NCI-H1092 treated with DMSO at 0.1 percent for 48 hours (cell line): ENCODE measurements at places on chromosomes 2 and 18.

GRCh38 chr2:239249776-239250175 is 151.0 kb downstream of the HDAC4 start:
- no peak for DNase-seq

- no peak for DNase-seq
Observed at GRCh38 chr2:136255648-136256461, 137.9 kb upstream of the CXCR4 start.

GRCh38 chr2:20294231-20294630 is 56.4 kb downstream of the PUM2 start:
- DNase-seq: no peak

DNA sequence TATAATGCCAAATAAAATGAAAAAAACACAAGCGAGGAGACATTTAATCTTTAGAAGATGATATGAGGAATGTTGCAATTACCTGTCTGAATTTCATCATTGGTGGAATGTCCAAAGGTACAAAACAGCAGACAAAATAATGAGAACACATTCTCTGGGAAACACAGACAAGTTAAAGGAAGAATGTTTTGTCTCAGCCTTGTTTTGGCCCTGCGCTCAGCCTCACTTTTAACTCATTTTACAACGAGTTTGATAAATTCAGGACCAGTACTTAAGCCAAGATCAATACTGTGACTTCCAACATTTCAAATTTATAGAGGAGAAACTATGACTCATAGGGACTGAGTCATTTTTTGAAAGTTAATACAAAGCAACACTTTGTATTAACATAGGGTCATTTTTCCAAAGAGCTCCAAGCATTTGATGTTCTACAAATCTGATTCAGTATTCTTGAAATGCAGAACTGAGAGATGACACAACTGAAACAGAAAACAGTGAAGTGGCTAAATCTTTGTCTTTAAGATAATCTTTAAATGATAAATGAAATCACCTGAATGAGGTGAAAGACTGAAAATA is 833.2 kb upstream of the CHAC2 start:
- DNase-seq: no peak

GRCh38 chr2:6877402-6878304 is at the start of gene RSAD2:
TSS of gene RSAD2 (plus strand) at chr2:6877777. CDS start at chr2:6877801, 24 bp downstream.
- DNase-seq: peak; percentile 34

DNA sequence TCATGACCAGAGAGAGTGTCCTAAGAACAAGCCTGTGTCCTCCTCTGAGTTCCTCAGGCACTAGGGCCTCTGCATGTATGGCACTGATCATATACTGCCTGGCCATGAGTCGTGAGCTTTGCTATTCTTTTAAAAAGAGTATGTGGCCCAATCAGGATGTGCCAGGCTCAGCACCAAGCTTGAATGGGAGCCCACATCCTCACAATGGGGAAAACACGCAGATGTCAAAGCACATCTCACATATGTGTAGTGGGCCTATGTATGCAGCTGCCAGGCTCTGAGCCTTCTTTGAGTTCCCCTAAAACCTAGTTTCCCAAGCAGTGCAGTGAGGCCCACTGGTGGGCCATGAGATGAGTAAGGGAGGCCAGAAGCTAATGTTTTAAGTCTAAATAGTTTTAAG is 69.9 kb upstream of the SLC1A4 start:
- no peak for DNase-seq

DNA sequence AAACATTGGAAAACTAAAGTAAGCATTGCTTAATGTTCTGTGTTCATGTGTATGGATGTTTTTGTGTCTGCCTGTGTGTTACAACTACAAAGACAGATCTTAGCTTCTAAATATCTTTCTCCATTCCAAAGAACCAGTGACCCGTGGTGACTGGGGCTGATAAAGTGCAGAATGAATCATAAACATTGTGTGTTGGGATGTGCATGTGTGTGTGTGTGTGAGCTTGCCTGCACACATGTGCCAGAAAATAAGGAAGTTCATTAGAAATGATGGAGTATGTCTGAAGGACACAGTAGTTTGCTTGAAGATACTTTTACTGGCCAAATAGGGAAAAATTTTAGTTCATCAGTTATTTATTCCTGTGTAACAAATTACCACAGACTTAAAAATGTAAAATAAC is 756.6 kb upstream of the CELF4 start:
- DNase-seq: no peak

GRCh38 chr18:46009125-46009840 is 42.2 kb upstream of the EPG5 start:
- no peak for DNase-seq

DNA sequence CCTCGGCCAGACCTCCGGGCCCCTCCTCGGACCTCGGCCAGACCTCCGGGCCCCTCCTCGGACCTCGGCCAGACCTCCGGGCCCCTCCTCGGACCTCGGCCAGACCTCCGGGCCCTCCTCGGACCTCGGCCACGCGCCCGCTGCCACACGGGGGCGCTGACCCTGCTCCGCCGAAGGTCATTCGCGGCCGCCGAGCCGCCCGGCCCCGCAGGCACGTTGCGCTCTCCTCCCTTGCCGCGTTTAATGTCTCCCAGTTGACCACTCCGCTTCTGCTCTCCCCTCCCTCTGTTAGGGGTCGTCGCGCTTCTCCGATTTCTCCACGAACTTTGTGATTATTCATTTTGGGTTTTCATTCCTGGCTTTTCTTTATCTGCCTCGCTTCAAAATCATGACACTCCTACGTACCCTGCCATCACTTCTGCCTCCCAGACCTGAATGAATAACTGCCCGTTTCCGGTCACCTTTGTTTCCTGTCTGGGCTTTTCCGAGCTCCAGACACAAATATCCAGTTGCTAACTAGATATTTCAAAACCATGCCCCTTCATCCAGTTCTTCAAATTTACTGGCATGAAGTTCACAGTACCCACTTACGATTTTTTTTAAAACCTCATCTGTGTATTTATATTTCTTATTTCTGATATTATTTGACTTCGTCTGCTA is 14.8 kb upstream of the COLEC12 start:
- DNase-seq: no peak

GRCh38 chr18:45958730-45959129 is 8.4 kb downstream of the EPG5 start:
- no peak for DNase-seq

GRCh38 chr2:146363731-146364130 is 1481.1 kb upstream of the ACVR2A start:
- DNase-seq: no peak

GRCh38 chr2:144151851-144152250 is 368.1 kb downstream of the ZEB2 start:
- no peak for DNase-seq

DNA sequence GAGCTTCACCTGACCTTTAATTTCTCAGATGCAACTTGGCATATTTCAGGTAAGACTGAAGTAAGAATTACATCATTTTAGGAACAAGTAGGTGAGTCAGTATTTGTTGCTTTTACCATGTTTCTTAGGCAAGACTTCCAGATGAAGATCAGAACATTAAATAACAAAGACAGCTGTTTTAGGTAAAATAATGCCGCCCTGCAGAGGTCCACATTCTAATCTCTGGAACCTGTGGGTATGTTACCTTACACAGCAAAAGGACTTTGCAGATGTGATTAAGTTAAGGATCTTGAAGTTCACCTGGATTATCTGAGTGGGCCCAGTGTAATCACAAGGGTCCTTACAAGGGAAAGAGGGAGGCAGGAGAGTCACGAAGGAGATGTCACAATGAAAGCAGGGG is 39.3 kb downstream of the ICOS start:
- DNase-seq: no peak

DNA sequence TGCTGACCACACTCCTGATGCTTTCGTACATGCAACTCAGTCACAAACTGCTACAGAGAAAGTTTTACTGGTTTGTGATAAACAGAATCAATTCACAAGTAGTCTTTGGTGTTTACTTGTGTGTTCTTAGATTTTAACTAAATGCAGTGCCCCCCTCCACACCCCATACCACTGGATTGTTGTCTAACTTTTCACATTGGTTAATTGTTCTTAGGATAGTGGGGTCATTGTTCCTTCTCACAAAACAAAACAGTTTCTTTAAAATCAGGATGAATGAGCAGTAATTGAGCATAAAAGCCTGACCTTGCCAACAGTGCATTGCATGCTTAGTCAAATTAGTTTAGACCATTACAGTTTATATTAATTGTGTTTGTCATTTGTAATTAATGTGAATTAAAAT is 14.1 kb upstream of the PNPT1 start:
- no peak for DNase-seq

DNA sequence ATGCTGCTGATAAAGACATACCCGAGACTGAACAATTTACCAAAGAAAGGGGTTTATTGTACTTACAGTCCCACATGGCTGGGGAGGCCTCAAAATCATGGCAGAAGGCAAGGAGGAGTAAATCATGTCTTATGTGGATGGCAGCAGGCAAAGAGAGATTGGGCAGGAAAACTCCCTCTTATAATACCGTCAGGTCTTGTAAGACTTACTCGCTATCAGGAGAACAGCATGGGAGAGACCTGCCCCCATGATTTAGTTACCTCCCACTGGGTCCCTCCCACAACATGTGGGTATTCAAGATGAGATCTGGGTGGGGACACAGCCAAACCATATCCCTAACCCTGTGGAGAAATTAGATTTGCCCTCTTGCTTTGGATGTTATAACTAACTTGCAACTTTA is 1068.0 kb upstream of the ZEB2 start:
- no peak for DNase-seq

- no peak for DNase-seq
Observed at GRCh38 chr2:3222636-3223035, 155.0 kb downstream of the EIPR1 start.

DNA sequence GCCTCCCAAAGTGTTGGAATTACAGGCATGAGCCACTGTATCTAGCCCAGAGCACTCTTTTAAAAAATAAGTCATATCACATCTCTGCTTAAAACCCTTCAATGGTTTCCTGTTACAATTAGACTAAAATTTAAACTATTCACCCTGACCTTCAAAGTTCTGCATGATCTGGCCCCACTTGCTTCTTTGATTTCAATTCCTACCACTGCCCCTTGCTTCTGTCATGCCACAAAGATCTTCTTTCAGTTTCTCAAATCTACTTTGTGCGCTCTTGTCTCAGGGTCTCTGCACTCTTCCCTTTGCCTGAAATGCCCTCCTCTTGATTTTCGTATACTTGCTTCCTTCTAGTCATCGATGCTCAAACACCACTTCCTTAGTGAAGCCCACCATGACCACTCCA is 213.0 kb downstream of the TMEM247 start:
- DNase-seq: no peak

- no peak for DNase-seq
Observed at GRCh38 chr2:237873421-237873831, 14.0 kb downstream of the RAMP1 start.

GRCh38 chr2:15059870-15060512 is 427.5 kb downstream of the LRATD1 start:
- DNase-seq: peak; percentile 40

GRCh38 chr2:40554665-40555294 is 102.9 kb upstream of the SLC8A1 start:
- DNase-seq: peak; percentile 50

DNA sequence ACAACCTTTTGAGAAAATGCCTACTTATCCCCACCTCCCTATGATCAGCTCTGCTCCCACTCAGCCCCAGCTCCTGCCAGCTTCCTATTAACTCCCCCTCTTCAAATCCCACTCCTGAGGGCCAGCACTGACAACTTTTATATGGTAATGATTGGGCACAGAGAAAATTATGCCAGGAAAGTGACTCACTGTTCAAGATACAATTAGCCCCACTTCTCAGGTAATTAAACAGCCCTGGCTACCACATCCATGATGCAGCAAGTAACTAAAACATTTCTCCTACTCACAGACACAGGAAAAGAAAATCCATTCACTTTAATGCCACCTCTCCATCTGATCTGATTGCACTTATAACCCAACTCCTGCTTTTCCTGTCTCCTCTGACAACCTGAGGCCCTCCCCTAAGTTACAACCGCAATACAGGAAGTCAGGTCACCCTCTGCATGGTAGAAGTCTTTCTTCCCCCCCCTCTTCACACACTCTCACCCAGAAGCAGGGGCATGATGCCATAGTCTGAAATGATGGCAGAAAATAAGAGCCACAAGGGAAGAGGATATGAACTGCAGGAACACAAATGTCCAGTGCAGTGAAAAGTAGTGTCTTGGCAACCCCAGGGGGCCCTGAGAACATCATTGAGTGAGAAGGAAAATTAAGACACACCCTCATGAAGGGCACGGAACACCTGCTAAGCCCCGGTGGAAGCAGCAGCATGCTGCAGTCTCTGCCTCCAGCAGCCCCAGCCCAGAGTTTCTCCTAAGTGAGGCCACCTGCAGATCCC is 54.4 kb downstream of the STK39 start:
- DNase-seq: no peak

- no peak for DNase-seq
Observed at GRCh38 chr2:231288590-231288989, 90.2 kb downstream of the ARMC9 start.

GRCh38 chr2:98892871-98893270 is 43.2 kb downstream of the CRACDL start:
- DNase-seq: no peak

DNA sequence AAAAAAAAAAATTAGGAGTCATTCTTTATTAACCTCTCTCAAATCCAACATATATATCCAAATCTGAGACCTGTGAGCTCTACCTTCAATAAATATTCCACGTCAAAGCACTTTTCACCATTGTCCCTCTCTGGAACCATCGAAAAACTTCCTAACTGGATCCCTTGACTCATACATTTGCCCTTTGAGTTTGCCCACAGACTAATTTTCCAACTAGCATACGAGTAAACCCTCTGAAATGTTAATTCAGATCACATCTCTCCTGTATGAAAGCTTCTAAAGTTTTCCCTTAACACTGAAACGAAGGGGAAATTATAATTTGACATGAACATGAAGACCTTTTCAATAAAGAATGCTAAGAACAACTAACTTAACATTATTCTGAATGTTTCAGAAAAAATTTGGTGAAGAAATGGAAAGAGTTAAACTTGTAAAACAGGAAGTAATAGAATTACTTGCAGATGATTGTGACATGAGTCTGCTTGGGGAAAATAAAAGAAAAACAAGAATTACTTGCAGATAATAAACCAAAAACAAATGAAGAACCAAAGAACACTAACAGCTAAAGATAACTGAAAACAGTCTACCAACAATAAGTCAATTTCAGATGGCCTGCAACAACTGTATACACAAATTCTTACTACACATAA is 110.6 kb downstream of the C2orf74 start:
- no peak for DNase-seq

- DNase-seq: peak; percentile 6
Observed at GRCh38 chr2:9069543-9069942, 66.1 kb upstream of the MBOAT2 start.

DNA sequence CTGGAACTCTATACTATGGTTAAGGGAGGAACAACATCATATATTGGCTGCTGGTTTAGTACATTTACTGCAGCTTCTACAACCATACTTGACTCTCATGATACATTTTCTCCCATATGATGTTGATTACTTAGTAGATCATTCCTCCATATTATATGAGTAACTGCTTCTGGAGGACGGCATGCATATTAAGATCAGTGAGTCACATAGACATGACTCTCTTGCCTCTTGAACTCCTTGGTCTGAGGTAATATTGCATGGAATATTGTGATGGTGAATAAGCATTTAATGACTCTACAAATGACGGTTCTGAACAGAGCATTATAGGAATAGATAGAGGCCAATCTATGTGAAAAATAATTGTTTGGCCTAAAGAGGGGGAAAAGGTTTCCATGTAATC is 418.8 kb upstream of the SPHKAP start:
- no peak for DNase-seq
